ENCODE measurements at places on chromosomes 6 and 20. TPM values are rescaled to one million over a fixed set of nuclear protein-coding genes. Genes with fewer than 3 reads are reported as not detected.

DNA sequence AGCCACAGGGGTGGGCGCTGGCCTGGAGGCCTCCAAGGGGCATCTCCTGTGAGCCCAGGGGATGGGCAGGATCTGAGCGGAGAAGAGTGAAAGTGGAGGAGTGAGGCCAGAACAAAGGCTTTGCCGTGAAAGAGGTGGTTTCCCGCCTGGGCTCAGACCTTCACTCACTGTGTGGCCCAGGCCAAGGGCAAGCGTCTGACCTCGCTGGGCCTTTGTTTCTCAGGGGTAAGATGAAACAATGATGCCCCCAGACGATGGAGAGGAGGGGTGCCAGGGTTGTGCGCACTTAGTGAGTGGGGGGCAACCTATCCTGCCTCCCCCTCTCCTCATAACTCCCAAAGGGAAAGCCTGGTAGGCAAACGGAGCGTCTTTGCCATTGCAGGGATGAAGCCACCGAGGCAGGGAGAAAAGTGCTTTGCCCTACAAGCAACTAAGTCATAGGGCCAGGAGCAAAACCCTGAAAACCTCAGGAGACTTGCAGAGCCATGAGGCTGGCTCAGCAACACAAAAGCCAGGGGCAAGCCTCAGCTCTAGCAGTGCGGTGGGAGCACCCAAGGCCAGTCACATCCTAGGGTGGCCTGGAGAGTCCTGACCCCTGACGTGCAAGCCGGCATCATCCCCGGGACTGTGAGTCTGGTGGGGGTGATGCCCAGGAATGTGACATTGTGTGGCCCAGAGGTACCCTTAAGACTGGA is 897 bp upstream of the STMN3 start:
- no peak for DNase-seq

Gene VSX1
- total RNA-seq = not detected

GRCh38 chr6:123091091-123091895 is 95.3 kb downstream of the CLVS2 start:
- peak; percentile 27 for DNase-seq

DNA sequence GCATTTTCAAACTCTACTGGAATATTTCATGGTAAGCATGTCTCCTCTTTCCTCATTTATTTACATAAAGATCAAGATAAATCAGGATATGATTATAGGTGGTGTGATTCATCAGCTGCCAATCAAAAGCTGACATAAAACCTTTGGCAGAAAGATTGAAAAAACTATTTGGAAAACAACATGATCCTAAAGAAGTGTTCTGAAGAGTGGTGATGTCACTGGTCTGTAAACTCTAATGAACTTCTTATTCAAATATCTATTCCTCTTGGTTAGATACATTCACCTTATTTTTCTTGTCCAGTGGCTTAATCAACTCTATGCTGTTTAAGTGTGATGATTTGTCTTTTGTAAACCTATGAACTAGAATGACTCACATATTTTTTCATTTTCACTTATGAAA is 535.5 kb upstream of the CITED2 start:
- DNase-seq = no peak

Gene PTCRA
- not detected for total RNA-seq

Gene ADGB
- total RNA-seq = not detected

DNA sequence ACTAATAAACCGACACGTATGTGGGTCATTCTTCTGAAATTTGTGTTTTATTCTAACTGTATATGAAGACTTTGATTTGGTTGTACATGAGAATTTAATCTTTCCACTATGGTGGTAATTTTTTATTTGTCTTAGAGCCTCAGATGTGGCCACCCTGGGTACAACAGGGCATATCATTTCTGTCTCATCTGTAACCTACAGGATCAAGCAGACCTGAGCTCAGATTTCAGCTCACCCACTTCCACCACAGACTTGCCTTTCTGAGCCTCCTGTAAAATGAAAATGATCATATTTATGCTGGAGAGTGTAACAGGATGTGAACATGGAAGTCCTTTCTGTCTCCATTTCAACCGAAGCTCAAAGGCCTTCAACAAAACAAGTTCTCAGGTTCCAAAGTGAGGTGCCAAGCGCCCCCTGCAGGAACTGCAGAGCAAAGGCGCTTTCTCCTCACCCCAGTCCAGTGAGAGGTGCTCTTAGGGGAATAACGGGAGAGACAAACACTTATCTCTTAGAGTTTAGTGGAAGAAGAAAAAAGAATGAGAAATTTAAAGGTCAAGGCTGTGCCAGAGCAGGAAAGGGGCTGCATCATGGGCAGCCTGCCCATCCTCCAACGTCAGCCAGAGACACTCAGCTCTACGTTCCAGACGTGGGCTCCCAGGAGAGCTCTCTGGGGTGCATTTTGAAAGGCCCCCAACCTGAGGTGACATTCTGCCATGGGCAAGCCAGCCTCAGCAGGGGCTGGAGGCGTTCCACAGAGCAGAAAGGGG is 23.0 kb upstream of the CD24 start:
- DNase-seq = peak; percentile 53

Gene CASS4
- 4.6 TPM for total RNA-seq

GRCh38 chr20:63394069-63394919 is 33.1 kb upstream of the CHRNA4 start:
- no peak for DNase-seq

DNA sequence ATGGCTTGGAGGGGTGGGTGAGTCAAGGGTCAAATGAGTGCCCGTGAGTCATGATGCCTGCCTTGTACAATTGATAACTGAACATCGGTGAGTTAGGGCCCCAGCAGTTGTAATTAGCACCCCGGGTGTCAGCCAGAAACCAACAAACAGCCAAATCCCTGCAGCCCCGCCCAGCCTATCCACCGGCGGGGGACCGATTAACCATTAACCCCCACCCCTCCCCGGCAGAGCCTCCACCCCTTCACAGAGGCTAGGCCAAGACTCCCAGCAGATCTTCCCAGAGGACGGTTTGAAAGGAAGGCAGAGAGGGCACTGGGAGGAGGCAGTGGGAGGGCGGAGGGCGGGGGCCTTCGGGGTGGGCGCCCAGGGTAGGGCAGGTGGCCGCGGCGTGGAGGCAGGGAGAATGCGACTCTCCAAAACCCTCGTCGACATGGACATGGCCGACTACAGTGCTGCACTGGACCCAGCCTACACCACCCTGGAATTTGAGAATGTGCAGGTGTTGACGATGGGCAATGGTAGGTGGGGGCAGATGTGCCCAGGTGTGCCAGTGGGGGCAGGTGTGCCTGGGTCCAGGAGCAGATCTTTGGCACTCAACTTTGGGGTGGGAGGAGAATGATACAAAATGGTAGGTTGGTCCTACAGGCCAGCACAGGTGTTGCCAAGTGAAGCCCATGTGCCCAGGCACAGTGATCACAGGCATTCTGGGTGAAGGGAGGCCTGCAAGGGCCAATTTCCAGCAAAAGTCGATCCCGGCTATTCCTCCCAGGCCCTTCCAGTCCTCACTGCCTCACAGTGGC is 45.7 kb downstream of the HNF4A start:
- no peak for DNase-seq

DNA sequence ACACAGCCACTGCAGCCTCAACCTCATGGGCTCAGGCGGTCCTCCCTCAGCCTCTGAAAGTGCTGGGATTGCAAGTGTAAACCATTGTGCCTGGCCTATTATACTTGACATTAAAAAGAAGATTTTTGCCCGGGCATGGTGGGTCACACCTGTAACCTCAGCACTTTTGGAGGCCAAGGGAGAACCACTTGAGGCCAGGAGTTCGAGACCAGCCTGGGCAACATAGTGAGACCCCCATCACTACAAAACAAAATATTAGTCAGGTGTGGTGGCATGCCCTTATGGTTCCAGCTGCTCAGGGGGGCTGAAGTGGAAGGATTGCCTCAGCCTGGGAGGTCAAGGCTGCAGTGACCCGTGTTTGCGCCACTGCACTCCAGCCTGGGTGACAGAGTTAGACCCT is 42.4 kb downstream of the FAM217A start:
- DNase-seq = no peak

- DNase-seq = no peak
These were observed 143.4 kb upstream of the PHACTR1 start for GRCh38 chr6:12572896-12573827.

- peak; percentile 67 for DNase-seq
These were observed 512 bp downstream of the TAP1 start for GRCh38 chr6:32852844-32853540.

Gene CYP24A1
- total RNA-seq = not detected

DNA sequence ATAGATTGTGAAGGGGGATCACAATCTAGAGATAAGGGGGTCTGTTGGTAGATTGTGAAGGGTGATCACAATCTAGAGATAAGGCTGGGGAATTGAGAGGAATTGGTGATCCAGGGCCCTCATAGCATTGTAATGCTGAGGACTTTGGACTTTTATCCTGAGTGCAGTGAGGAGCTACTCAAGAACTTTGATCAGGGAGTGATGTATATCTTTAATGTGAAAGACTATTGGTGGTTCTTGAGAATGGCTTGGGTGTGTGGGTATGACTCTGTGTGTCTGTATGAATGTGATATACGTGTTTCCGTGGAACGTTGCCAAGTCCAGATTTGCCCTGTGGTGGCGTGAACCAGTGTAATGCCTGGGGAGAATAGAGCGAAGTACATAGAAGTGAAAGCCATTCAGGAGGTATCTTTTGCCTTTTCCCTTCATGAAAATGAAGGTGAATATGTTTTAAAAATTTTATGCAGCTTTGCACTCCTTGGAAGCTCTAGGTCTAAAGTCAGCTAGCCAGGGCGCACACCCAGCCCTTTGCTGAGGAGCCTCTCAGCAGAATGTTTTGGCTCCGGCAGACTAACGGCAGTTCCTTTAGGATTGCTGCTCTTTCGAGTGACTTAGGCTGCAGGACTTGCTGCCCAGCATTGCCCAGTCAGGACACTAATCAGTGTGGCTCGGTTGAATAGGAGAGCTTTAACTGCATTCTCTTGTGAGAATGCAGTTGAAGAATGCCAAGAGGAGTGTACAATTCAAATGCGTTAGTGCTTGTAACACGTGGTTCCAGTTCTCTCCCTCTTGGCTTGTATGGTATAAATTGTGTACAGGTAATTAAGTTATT is 3.5 kb downstream of the ZFAND3 start:
- peak; percentile 89 for DNase-seq

GRCh38 chr20:44810061-44810390 is 320 bp downstream of the RIMS4 start:
- no peak for DNase-seq

Gene GSTA5
- total RNA-seq = not detected

Gene NRSN1
- total RNA-seq = 0.29 TPM

- DNase-seq = peak; percentile 63
These were observed 558 bp downstream of the XKR7 start for GRCh38 chr20:31968291-31969126.

GRCh38 chr6:98840385-98840784 is 6.0 kb downstream of the POU3F2 start:
- DNase-seq = no peak

DNA sequence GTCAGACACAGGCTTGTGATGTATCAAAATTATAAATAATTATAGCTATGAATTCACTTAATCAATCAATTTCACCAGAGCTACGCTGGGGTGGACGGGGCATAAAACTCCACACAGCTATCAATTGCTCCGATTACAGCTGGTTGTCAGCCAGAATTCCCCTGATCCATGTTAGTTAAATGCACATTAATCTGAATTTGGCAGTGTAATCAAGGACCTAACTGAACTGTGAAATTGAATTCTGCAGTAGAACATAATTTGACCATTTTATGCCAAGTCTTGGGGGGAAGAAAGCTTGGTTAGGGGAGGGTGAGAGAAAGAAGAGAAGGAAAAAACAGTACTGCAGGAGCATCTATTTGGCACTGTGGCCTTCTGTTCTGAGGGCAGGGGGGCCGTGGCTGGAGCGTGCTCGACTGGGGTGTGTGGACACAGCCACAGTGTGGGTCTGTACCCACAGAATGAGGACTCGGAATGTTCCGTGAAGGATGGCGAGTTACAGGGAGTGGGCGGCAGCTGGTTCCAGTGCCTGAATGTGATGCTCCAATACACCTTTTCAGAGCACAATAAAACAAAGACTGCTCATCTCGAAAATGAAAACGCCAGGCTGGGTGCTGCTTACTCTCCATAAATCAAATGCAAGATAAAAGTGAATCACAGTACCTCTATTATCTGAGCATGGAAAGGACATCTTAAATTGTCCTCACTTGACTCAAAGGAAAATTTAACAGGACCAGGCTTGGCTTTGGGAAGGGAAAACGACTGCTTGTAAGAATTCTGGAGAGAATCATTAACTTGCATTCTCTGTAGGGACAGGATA is 59.2 kb downstream of the LAMP5 start:
- no peak for DNase-seq

GRCh38 chr6:143039548-143039947 is 21.1 kb upstream of the AIG1 start:
- DNase-seq = no peak

- DNase-seq = no peak
These were observed 87.0 kb upstream of the CEP162 start for GRCh38 chr6:84314377-84314898.

DNA sequence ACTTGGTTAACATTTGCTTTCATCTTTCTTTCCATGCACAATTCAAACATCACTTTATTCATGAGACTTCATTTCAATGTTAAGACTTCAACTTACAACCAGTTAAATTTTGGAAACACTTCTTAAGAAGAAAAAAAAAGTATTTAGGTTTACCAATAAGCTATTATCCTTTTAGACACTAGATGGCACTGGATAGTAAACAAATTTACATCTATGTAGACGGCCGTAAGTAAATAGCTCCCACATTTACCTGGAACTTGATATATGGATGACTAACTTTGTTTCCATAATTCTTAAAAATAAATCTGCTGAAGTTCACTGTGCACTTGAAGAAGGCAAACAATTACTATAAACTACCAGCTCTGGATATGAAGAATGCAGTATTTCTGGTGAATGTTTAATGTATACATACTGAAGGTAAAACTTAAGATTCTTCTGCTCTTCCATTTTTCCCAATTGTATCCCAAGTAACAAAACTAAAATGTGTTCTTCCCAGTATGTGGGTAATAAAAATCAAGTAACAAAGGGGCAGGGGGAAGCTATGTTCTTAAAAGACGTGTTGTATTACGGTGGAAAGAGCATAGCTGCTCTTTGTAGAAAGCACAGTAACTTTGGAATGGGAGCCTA is 130.6 kb upstream of the C6orf118 start:
- DNase-seq = peak; percentile 75

Gene TRIM26
- 30.3 TPM for total RNA-seq

GRCh38 chr6:112180095-112180820 is 74.1 kb downstream of the LAMA4 start:
- no peak for DNase-seq

All from stomach (tissue), 19 donors.